ENCODE measurements at places on chromosomes 7 and 10. TPM values are rescaled to one million over a fixed set of nuclear protein-coding genes. Genes with fewer than 3 reads are reported as not detected.

DNA sequence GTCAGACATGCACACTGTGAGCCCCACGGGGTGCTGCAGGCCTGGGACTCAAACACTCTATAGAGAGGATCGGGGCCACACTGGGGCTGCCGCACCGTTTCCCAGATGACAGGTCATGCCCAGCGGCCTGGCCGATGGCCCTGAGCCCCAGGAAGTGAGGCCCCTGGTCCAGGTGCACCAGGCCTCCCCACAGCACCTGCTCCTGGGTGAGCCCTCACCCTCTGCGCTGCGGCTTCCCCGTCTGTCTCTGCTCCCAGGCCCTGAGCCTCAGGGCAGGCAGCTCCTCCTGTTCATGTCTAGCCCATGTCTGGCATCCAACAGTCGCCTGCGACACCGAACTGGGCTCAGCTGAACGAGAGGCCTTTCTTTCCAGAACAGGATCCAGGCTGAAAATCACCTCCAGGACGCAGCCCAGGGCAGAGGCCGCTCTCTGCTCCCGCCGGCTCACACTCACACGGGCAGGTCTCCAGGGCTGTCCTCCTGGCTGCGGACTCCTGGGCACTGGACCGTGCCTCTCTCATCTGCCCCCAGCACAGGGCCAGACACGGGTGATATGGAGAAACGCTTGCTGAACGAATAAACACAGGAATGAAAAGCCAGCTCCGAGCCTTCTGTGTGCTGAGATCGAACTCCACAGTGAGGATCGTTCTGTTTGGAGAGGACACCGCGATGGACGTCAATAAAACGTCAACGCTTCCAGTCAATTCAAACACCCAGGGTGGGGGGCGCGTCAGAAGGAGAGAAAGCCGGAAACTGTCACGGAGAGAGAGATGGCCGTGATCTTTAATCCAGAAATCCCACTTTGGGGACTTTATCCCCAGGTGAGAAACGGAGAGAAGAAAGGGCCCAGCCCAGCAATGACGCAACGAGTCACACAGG, 202.4 kb downstream of the ELFN1 start:
- H3K4me1 ChIP-seq = no peaks in the 10 kb centered on the region
- no peaks in the 10 kb centered on the region for H3K36me3 ChIP-seq
- DNase-seq = no peak
- H3K4me3 ChIP-seq = no peak overlapping the region

GRCh38 chr10:101030496-101031127, 317 bp downstream of the PDZD7 start:
- H3K4me1 ChIP-seq = peaks cover 20% of the 10 kb centered on the region
- peak overlapping the region; percentile 99 for H3K27ac ChIP-seq
- DNase-seq = no peak
- H3K36me3 ChIP-seq = peaks cover 12% of the 10 kb centered on the region
- H3K4me3 ChIP-seq = peak overlapping the region; percentile 83
- H3K27me3 ChIP-seq = no peaks in the 10 kb centered on the region

DNA sequence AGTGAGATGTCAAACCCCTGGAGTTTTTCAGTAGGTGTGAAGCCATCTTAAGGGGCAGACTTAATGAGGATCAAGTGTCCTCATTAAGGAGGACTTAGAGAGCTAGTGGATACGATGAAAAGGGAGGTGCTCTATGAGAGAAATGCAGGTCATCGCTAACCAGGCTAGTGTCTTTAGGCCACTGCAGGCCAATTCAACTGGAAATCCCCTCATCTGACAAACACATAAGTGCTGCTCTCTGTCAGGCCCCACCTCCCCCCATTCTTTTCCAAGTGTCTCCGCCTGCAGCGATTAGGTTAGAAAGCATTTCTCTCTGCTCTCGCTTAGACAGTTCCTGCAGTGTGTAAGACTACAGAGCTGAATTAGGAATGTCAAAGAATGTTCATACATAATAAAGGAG, 33.7 kb downstream of the RBM28 start:
- H3K4me1 ChIP-seq = no peaks in the 10 kb centered on the region
- H3K36me3 ChIP-seq = peaks cover 100% of the 10 kb centered on the region
- no peak overlapping the region for H3K27ac ChIP-seq
- no peak overlapping the region for H3K4me3 ChIP-seq

DNA sequence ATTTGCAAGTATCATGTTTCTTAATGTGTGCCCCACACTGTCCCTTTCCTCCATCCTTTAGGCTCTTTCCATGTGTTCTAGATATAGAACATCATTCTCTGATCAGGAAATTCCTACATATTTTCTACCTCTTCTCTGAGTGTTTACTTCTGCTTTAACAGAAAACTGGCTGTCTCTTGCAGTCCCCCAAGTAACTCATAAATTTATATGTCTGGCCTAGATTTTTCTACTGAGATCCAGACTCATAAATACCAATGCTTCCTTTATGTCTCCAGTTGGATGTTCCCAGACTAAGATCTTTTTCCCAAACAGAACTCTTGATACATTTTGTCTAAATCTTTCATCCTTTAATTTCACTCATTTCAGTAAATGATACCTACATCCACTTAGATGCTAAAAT, 181.8 kb downstream of the CDK14 start:
- H3K27me3 ChIP-seq = no peaks in the 10 kb centered on the region
- no peak overlapping the region for H3K4me3 ChIP-seq
- no peak for DNase-seq
- H3K36me3 ChIP-seq = no peaks in the 10 kb centered on the region

GRCh38 chr10:75916906-75917305, 485.5 kb downstream of the LRMDA start:
- no peak for DNase-seq
- H3K36me3 ChIP-seq = no peaks in the 10 kb centered on the region
- H3K27me3 ChIP-seq = no peaks in the 10 kb centered on the region
- peaks cover 6% of the 10 kb centered on the region for H3K4me1 ChIP-seq

The CCL24 gene
- total RNA-seq = 4.1 TPM

The SLC16A9 gene
- 0.83 TPM for total RNA-seq

The KLF14 gene
- total RNA-seq = not detected

All from lower lobe of right lung (tissue), 2 donors.